ENCODE measurements at places on chromosomes 7 and 10.

DNA sequence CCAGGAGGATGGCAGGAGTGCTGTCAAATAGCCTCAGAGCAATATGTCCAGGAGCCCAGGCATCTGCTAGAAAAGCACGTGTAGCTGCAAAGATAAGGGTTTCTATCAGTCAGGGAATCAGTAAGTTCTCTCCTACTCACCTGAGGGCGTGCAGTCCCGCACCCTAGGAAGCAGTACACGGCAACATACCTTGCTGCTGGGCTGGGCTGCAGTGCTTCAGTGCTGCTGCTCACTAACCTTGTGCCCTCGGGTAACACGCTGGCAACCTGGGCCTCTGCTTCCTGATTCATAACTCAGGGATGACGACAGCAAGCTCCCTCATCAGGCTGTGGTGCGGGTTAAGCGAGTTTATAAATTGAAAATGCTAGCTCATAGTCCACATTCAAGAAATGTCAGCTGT is 29.5 kb upstream of the CCNY start:
- DNase-seq = peak; percentile 64

- no peak for DNase-seq
Observed at GRCh38 chr7:55056577-55057480, 38.0 kb downstream of the EGFR start.

DNA sequence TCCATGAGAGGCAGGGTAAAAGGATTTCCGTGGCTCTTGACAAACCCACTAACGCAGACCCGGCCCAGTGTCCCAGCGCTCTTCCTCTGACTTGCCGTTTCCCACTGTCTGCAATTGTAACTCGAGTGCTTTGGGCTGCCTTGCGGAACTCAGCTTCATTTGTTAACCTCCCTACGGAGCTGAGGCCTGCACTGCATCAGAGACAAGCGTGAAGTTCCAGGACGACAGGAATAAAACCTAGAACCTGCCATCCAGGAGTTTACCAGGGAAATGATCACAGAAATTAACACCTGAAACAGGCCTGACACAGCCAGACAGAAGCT is 76.2 kb downstream of the SFMBT2 start:
- DNase-seq = no peak

GRCh38 chr7:144656965-144657517 is 178.8 kb downstream of the TPK1 start:
- no peak for DNase-seq

GRCh38 chr7:30157204-30157603 is 22.4 kb downstream of the MTURN start:
- DNase-seq = no peak

- no peak for DNase-seq
Observed at GRCh38 chr7:115435178-115435577, 513.3 kb downstream of the MDFIC start.

DNA sequence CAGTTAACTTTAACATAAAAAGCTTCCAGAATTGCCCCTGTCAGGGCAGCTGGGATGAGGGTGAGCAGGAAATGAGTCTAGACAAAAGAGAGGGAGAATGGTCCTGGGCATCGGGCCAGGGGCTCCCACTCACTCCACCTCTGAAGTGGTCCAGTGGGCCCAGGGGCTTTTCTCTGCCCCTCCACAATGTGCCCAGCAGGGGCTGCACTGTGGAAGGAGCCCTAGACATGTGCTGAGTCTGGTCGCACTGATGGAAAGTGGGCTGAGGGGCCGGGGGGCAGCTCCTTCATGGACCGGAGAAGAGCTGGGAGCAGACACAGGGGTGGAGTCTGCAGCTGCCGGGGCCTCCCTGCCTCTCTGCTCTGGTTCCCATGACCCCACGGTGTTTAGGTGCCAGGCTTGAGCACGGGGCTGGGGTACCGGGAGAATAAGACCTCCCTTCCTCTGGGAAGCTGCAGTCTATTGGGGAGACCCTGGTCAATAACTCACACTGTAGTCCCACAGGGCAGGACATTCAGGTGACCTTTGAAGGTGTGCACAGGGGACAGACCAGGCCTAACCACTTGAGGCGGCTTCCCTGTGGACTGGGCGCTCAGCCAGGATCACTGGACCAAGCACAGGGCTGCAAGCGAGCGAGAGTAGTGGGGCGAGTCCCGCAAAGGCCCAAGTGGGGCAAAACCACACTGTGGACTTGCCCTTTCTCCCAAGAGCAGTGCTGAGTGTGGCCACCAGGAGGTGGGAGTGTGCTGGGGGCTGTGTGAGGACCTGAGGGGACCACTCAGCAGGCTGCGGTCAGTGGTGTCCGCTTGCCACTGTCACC is 6.1 kb downstream of the ADCY1 start:
- no peak for DNase-seq
